ENCODE measurements at places on chromosomes 3 and 15.

- DNase-seq = no peak
Observed at GRCh38 chr3:190429681-190430080, 20.0 kb downstream of the TMEM207 start.

GRCh38 chr15:67241132-67241855 lies 13.2 kb downstream of the AAGAB start:
- no peak for DNase-seq

DNA sequence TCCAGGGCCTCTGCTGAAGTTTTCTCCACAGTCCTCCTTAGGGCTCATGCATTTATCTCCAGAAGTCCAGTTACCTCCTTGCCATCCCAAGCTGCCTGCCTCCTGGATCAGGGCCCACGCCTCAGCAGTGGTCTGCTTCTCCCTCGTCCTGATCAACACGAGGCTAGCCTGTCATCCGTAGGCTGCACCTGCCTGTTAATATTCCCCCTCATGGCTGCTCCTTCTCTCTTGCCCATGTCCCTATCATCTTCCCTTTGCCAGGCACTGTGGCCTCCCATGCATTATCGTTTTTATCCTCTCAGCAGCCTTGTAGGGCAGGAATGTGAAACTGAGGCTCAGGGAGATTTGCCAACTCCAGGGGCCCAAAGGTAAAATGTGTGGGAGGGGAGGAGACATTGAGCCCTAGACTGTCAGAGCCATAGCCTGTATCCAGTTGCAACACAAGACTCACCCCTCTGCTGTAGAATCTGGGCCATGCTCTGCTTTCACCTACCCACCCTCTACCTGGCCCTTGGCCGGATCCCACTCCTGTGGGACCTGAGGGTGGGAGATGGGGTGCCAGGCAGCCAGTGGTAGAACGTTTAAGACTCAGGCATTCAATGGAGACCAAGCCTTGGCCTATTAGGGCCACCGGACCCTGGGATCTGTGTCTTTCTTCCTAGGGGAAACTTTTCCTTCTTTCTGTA lies 4.6 kb downstream of the GRM2 start:
- no peak for DNase-seq

DNA sequence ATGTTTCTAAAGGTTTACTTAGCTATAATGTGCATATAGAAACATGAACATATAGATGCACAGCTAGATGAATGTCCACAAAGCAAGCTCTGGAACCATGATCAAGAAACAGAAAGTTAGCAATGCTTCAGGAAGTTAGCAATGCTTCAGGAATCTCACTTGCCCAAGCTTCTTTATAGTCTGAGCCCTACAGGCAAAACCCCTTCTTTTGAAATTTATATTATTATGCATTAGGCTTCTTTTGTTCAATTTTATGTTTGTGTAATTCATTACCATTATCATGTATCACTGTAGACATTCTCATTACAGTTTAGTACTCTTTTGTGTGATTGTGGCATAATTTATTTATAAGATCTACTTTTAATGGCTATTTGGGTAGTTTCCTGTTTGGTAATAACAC lies 286.4 kb upstream of the BCHE start:
- DNase-seq = no peak

GRCh38 chr15:29437888-29438702 lies 168.5 kb upstream of the NSMCE3 start:
- no peak for DNase-seq

DNA sequence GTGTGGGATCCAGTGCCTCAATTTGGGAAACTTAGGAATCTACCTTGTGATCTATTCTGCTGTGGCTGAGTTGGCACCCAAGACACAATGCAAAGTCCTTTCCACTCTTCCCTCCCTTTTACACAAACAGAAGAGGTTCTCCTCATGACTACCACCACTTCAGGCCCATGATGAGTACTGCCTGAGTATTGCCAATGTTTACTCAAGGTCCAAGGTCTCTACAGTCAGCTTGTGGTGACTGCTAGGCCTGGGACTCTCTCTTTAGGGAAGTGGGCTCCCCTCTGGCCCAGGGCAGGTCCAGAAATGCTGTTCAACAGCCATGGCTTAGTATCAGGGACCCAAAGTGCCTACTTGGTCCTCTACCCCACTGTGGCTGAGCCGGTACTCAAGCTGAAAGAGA lies 56.8 kb upstream of the PEX5L start:
- DNase-seq = no peak

DNA sequence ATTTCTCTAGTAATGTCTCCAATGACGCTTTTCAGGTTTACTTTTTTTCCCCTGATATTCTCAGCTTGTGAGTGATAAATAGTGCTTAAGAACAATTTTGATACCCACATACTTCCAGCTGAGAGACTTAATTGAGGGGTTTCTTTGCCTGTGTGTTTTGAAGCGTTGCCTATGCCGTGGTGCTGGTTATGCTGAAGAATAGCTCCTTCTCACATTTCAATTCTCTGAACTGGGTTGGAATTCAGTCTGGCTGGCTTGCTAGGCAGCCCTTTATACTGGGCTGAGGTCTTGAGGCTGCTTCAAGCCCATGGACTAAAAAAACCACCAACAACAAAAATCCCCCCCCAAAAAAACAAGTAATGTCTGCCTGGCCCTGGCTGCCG lies 87.4 kb downstream of the CHST2 start:
- no peak for DNase-seq

- no peak for DNase-seq
Observed at GRCh38 chr3:27160146-27160545, 209.0 kb downstream of the NEK10 start.

- no peak for DNase-seq
Observed at GRCh38 chr3:71127844-71128243, 455.7 kb downstream of the FOXP1 start.

DNA sequence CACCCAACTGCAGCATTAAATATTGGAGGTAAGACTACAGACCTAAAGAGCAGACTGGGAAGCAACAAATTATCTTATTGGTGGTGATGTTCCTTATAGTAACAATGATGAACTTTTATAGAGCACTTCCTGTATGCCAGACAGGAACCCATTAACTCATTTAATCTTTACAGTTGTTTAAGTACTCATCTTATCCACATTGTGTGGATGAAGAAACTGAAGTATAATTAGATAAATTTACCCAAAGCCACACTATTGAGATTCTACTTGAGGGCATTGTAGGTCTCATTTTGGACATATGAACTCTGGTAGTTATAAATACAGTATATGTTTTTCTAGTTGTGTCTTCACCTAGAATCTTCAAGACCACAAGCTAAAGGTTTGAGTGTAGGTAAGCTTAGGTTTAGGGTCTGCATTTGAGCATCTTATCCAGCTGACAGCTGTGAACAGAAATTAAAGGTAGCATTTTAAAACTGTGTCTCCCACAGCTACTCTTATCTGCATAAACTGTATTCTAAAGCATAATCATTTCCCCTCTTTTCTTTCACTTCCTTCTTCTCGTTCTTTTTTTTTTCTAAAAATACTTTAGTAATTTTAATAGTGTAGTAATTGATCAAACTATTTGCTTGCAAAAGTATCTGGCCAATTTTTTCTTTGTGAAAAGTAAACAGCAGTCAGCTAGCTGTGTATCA lies 138.2 kb downstream of the UBE2E2 start:
- DNase-seq = no peak

Data from SW 1271 (cell line).